ENCODE measurements at places on chromosomes 6 and 20.

DNA sequence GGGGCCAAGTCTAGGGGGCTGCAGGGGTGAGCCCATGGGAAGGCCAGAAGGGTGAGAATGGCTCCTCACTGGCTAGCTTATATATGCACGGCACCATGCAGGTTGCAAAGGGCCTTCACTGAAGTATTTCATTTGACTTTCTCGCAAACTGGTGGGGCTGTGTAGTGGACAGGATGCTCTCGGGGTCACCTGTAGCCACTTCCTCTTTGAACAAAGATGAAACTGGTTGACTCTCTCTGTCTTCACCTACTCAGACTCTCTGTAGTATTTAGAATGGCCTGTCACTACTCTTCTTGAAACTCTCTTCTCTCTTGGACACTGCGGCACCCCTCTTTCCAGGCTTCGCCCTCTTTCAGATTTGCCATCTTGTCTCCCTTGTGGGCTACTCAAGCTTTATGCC lies 560.5 kb downstream of the PKHD1 start:
- no peak for DNase-seq

GRCh38 chr6:7413151-7413823 lies 23.7 kb downstream of the RIOK1 start:
- DNase-seq: no peak

DNA sequence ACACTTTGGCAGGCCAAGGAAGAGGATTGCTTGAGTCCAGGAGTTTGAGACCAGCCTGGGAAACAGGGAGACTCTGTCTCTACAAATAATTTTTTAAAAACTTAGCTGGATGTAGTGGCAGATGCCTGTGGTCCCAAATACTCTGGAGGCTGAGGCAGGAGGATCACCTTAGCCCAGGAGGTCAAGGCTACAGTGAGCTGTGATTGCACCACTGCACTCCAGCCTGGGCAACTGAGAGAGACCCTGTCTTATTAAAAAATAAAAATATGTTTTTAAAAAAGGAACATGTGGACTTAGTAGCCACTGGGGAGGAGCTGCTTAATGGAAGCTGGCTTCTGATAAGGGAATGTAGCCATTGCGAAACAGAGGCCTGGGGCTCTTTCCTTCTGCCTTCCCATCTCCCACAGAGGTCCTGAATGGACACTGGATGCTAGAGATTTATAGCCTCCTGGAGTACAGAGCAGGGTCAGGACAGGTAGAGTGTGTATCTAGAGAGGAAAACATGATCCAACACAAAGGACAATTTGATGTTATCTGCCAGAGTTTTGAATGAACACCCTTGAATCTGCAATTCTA lies 21.7 kb upstream of the GMNN start:
- DNase-seq: no peak

DNA sequence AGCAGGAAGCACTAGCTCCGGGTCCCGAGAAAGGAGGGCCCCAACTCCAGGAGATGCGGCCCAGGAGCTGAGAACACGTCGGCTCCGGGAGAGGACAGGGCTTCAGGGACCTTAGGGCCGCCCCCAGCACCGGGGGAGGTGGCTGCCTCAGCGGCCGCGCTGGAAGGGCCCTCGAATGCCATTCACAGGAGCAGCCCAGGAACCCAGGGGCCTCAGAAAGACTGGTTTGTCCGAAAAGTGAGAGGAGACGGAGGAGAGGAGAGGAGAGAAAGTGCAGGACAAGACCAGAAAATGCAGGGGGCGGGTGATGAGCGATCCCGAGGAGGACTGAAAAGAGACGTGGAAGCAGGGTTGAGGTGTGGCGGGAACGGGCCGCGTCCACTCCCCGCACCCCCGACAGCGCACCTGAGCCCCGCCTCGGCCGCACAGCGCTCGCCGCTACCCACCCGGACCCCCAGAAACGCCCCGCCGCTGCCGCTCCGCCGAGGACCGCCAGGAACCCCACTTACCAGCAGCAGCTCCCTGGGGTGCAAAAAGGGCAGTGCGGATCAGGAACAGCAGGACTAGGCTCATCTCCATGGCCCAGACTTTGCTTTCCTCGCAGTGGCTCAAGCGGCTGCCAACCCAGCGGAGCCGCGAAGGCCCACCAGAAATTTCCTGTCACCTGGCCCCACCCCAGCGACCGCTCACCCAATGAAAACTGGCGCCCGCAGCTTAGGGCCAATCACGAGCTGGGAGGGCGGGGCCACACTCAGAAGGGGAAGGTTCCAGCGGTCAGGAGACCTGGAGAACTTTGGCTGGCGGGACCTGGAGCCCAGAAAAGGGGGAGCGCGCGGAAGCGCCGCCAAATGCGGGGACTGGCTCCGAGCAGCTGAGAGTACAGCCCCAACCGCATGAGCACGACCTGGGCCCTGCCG lies 25.4 kb downstream of the HLA-F start:
- DNase-seq: peak; percentile 44

DNA sequence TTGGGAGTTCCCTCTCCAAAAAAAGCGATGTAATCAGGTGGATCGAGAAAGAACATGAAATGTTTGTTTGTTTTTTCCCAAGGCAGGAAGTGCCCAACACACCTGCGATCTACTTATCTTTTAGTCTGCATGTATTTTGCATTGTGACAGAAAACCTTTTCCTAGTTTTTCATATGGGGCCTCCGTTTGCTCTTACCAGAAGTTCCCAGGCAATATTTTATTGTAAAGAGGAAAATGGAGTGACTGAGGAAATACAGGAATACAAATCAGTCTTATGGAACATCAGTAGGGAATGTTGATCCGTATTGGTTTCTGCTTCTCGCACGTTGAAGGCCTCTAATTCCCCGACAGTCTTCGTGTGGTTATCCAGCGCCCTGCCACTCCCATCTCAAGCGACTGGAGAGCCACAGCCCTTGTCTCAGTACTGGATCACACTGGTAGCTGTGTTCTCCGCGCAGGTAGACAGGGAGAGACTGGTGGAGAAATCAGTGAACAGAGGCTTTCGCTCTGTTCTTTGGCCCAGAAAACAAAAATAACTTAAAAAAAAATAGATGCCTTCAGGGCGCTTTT lies 107.4 kb downstream of the TRIM27 start:
- no peak for DNase-seq

DNA sequence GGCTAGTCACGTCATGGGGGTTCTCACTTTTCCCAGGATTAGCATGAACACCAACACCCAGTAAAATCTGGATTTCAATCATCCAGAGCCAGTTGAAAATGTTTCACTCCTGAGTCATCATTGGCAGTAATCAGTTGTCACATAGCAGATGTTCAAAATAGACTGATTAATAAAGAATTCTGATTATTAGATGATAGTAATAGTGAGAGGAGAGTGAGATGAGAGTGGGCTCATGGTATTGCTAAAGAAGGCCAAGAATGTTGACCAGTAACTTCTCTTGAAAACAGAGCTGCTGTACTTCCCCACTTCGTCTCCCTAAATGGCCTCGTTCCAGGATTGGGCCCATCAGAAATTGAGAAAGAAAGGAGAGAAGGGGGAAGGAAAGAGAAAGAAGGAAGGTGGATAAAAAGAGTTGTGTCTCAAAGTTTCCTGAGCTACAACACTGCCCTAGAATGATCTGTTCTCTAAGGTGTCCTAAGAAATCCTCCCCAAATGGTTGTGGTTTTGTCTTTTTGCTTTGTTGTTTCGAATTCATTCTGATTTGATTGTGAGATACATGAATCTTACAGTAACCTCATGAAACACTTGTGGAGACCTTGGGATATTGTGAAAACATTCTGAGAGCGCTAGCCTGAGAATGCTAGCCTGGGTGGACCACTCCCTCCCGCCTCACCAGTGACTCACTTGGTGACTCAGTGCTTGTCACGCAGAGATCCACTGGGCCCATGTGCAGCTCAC lies 502.2 kb upstream of the JARID2 start:
- DNase-seq: peak; percentile 98

DNA sequence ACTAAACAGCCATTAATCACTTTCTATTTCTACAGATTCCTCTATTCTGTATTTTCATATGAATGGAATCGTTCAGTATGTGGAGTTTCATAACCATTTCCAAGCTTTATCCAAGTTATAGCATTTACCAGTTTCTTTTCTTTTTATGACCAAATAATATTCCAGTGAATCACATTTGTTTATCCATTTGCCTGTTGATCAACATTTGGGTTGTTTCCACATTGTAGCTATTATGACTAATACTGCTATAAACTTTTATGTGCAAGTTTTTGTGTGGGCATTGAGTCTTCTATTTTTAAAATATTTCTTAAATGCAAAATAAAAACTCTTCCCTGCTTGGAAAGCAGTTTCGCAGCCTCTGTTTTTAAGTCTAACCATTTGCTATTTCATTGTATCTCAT lies 336.4 kb upstream of the OPRM1 start:
- no peak for DNase-seq

- DNase-seq: no peak
Measured at GRCh38 chr20:23178806-23179205, 92.7 kb upstream of the CD93 start.

DNA sequence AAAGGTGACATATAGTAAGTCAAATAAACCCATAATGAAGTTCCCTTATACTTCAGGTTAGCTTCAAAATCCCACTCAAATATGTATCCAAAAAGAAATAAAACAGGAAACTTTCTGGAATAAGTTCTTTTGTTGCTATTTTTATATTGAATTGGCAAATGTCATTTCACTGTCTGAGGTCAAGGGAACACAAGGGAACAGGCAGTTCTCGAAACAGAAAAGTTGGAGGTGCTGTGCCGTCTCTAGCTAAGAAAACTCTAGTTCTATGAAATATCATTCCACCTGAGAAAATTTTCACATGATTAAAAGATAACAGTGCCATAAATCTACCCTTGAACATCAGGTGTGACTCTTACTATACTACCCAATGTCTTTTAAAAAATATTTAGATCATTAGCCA lies 358.5 kb downstream of the PRKN start:
- DNase-seq: no peak

DNA sequence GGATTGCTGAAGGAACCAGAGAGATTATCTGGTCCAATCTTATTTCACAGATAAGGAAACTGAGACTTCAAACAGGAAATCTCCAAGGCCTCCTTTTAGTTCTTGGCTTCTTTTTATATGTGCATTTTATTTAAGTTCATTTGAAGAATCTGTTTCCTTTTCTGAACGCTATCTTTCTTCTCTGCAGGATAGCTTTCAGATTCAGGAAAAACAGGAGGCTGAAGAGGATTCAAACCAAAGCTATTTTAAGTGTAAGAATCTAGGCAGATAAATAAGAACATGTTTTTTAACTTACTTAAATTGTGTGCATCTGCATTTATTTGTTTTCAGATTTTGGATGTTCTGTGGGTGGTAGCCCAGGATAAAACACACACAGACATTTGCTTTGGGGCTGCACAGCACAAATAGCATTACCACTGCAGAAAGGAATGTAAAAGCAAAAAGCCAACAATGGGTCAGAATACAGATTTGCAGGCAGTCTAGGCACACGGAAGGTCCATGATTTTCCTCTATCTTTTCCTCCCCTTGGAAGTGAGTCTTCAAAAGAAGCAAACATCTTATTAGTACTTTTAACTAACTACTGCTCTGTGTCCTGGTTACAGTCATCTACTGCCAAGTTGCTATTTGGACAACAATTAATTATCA lies 188.8 kb upstream of the TBX18 start:
- DNase-seq: no peak

DNA sequence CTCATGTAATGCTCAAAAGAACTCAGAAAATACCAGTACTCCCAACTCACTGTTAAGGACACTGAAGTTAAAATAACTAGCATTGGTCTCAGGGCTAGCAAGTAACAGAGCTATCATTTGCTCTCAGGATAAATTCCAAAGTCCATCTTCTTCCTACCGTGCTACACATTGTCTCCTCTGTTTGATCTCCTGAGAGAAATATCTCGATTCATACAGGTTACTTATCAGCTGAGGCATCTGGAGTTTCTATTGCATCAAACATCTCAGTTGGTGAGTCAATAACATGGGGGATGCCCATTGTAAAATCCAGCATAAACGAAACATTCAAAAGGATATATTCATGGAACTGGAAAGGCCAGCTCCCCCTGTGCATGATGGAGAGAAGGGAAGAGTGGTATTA lies 147.4 kb downstream of the BACH2 start:
- no peak for DNase-seq

DNA sequence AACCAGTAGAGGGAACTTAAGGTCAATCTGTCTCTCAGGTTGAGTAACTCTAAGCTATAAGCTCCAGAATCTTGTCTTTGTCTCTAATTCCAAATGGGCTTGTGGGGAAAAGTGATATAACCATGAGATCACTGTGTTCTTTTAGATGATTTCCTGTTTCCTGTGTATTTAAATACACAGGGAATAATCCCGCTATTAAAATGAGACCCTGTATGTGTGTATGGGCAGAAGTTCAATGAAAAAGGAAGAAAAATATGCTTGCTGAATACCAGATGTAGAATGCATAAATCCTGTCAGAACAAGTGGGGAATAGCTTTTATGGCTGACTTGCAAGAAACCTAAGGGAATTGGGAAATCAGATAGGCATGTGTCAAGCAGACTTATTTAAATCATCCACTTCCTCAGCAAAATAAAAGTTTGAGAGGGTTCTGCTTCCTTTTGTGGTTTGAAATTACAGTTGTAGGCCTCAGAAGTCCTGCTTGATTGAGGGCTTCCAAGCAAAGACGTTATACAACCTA lies 164.7 kb upstream of the PDE7B start:
- DNase-seq: no peak

- peak; percentile 94 for DNase-seq
Measured at GRCh38 chr20:43752561-43753301, 25.9 kb upstream of the GTSF1L start.

GRCh38 chr20:20837574-20838021 lies 125.2 kb upstream of the RALGAPA2 start:
- no peak for DNase-seq

- no peak for DNase-seq
Measured at GRCh38 chr20:57872816-57873409, 163.1 kb upstream of the PMEPA1 start.

DNA sequence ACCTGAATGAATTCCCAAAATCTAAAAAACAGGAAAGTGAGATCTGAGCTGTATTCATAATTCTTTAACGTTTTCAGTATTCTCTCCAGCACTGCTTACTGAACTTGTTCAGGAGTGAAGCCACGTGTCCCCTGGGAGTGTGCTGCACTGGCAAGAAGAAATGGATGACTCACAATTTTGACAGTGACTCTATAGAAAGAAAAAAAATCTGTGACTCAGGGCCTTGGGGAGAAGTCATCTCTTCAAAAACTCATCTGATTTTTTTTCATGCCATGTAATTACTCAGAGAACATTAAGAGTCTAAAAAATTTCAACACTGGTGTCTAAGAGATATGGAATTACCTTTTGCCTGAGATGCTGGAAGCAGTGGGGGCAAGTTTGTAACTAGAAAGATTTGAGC lies 39.7 kb downstream of the ANKEF1 start:
- DNase-seq: peak; percentile 74

- no peak for DNase-seq
Measured at GRCh38 chr6:111774346-111774703, 98.9 kb downstream of the FYN start.

DNA sequence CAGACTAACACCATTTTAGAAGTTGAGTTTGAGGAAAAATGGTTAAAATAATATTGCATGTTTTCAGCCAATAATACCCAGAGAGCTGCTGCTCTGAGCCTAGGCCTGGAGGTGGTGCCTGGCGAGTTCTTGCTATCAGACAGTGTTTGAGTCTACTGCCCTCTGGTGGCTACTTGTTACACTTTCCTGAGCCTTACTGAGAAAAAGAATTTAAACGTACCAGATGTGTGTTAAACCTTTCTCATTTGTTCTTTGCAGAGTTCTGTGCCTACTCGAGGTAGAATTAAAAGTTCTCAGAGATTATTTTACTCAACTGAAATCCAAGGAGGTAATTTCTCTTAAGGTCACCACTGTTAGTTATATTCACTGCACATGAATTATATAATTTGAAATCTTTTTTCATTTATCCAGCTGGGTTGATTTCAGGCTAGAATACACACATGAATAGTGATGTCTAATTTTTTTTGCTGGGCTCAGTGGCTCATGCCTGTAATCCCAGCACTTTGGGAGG lies 38.2 kb downstream of the SHLD1 start:
- DNase-seq: peak; percentile 56

- no peak for DNase-seq
Measured at GRCh38 chr20:34951252-34951651, 4.4 kb downstream of the GSS start.

Data from kidney epithelial cell (primary cell).